ENCODE measurements at places on chromosomes 5 and 9. TPM values are rescaled to one million over a fixed set of nuclear protein-coding genes. Genes with fewer than 3 reads are reported as not detected.

DNA sequence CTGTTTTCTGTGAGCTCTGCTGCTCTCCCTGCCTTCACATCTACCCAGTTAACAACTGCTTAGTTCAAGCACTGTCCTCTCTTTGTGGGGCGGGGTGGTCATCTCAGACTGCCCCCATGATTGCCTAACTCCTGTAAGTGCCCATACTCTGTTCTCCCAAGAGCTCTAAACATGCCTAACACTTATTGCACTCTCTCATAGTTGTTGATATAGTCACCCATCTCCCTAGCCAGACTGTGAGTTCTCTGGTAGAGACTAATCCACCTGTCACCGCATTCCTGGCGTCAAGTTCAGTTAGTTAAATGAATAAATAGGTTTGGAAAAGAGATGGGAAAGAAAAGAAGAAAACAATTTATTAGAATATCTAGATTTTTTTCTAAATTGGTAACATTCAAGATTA lies 18.3 kb upstream of the MUSK start:
- DNase-seq, result no peak

DNA sequence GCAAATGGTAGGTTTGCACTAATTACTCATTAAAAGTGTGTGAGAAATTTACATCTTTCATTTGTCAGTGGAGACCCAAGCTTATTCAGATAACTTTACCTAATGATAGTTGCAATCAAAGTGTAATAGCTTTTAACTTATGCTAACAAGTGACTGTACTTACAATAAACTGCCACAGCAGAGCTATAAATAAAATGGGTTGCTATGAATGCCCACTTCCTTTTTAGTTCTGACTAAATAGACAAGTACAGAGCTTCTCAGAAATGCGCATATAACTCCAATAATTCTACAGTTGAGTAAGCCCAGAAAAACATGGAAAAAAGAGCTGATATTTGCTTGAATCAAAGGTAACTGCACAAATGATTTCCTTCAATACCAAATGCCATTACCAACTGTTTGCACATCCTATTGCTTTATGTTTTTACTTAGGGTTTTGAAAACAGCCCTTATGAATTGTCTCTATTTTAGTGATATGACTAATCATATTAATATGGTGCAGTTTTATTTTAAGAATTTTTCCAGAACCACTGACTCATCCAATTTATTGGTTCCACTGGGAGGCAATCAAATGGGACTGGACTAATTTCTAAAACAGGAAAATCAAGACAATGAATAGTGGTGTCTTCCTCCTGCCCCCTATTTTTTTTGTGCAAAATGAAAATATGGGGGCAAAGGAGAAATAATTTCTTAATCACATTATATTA lies 84.1 kb downstream of the PPP2R2B start:
- DNase-seq, result no peak

MRPL36 gene
- 47.2 TPM for total RNA-seq

C9orf78 gene
- total RNA-seq, result 33.6 TPM

Measured in mammary epithelial cell (primary cell).